Activated naive CD4-positive, alpha-beta T cell treated with anti-CD3 and anti-CD28 coated beads, Interleukin-2, amount 50 U/mL, for 72 hours (primary cell): ENCODE measurements at places on chromosomes 6 and 20.

- DNase-seq, result no peak
Measured at GRCh38 chr6:159919011-159919511, 28.3 kb downstream of the MAS1 start.

GRCh38 chr20:4102381-4102780, 87.0 kb upstream of the RNF24 start:
- DNase-seq, result no peak

- DNase-seq, result no peak
Measured at GRCh38 chr20:33724439-33725094, 4.5 kb upstream of the PXMP4 start.

DNA sequence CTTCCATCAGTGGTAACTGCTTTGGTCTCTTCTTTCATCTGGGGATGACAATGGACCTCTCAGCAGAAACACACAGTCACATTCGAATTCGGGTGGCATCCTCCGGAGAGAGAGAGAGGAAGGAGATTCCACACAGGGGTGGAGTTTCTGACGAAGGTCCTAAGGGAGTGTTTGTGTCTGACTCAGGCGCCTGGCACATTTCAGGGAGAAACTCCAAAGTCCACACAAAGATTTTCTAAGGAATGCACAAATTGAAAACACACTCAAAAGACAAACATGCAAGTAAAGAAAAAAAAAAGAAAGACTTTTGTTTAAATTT, 6.1 kb downstream of the EDN1 start:
- no peak for DNase-seq

GRCh38 chr6:123415844-123416468, 220.8 kb downstream of the TRDN start:
- DNase-seq, result no peak

DNA sequence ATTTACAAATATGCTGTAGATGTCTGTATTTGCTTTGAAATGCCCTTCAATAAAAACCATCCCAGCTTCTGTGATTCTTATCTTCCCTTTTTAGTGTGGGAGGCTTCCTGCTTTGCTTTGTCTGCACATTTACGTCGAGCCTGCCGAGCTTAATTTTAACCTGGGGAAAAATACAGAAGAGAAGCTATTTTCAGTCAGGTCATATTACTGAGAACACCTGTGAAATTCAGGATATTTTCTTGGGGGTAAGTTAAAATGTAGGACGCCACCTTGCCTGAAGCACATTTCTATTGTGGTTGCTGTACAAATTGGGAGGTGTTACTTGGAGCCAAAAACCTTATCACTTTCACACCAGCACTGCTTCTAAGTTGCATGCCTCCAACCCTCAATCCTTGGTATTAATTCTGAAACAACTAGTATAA, 43.6 kb upstream of the FUCA2 start:
- no peak for DNase-seq

- no peak for DNase-seq
Measured at GRCh38 chr6:116945809-116946208, 68.8 kb downstream of the RFX6 start.

DNA sequence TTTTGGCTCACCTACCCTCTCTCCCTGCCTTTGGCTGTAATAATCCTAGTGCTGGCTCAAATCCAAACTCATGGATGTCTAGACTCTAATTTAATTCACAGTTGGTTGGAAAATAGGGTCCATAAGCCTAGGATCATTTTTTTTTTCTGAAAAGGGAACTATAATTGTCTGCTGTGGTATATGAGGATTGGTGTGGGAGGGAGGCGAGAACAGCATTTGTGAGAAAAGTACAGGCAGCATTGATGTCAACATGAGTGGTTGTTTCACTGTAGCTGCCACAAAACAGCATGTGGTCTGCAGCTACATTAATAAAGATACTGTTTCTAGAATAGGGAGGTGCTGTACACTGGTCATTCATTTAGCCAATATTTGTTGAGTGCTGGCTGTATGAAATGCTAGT, 18.6 kb upstream of the POLR1H start:
- no peak for DNase-seq

- no peak for DNase-seq
Measured at GRCh38 chr6:56869346-56869745, 85.6 kb upstream of the BEND6 start.

- DNase-seq, result no peak
Measured at GRCh38 chr6:124551711-124552233, 410.5 kb upstream of the RNF217 start.

DNA sequence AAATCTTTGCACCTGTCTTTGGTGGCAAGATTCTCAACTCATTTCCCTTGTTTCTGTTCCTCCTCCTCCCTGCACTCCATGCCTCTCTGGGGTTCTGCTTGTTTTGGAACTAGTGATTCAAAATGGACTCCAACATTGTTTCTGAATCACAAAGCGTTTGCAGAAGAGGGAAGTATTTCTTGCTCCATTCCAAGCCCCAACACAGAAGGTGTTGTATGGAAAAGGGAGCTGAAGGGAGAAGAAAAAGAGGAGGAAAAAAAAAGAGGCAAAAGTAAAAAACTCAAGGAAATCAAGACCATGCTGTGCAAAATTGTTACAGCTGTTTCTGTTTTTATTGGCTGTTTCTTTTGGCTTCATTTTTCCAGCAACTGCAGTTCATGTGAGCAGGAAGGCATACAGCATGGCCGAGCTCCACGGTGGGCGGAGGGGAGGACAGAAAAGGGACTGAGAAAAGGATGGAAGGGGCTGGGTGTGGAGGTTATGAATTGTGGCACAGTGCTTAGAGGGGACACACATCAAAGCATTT, 66.9 kb upstream of the PRL start:
- DNase-seq, result no peak

DNA sequence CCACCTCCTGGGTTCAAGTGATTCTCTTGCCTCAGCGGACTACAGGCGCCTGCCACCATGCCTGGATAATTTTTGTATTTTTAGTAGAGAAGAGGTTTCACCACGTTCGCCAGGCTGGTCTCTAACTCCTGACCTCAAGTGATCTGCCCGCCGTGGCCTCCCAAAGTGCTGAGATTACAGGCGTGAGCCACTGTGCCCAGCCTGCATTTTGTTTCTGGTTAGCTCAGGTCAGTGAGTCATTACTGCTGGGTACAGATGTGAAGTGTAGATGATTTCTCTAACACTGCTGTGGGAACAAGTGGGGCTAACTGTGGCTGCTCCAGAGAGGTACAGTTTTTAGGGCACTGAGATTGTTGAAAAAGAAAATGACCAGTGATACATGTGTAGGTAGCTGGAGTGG, 188.6 kb downstream of the PRL start:
- DNase-seq, result no peak

DNA sequence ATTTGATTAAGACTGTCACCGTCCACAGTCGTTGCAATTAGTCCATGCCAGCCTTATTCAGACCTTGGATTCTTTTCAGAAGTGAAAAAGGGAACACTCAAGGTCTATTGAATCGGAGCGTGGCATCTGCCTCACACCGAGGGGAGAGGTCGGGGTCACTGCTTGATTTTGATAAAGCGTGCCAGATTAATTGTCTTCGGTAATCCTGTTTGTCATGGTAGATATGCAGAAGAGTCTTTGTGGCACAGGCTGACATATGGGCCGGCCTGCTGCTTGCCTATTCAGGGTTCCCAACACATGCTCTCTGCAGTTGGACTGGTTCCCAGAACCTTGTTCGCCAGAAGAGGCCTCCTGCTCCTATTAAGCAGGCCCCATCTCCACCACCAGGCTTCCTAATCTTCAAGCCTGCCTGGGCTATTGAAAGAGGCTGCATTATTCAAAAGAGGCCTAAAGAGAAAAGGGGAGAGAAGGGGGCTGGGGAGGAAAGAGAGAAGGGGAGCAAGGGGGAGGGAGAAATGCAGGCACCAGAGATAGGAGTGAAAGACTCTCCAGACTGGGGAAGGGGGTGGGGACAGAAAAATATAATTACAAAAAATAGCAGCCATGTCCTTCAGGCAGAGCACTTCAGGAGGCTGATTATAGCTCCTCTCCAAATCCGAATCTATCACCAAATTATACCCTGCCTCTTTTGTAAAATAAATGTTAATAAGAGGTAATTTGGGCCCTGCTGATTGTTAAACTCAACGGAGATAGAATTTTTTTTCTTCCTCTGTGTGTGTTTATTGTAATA, 611.3 kb downstream of the HDGFL1 start:
- DNase-seq, result no peak

DNA sequence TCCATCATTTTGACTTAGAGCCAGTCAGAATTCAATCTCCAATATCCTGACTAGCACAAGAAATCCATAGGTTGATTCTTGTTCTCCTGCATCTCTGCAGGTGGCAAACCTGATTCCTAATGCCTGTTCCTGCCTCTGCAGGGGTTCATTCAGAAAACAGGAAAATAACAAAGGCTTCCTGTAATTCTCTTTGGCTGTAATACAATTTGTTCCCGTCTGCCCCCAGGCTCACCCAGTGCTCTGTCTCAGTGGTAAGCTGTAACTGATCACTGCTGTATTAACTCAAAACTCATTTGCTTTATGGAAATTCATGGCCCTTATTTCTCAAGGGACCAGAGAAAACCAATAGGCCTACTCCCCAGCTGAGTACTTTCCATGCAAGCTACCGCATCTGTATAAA, 88.6 kb downstream of the OPRM1 start:
- DNase-seq, result no peak

DNA sequence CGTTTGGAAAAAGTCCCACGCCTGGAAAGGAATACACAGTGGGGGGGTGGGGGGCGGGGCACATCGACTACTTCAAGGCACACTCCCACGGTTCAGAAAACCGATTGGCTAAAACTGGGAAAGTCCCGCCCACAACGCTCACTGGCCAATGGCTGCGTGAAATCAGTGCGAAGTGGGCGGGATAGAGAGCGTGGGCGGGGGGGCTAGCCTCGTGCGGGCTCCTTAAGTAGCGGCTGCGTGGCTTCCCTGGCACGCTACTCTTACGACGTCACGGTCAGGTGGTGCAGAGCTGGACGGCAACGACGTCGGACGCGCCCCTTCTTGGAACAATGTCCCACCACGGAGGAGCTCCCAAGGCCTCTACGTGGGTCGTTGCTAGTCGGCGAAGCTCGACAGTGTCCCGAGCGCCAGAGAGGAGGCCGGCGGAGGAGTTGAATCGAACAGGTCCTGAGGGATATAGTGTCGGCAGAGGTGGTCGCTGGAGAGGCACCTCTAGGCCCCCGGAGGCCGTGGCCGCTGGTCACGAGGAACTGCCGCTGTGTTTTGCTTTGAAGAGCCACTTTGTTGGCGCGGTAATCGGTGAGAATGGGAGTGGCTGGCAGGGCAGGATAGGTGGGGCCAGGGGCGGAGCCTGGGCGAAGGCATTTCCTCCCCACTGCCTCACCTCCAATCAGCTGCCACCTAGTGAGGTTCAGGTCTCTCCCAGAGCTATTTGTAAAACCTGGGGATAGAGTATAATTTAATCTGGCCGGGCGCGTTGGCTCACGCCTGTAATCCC, at the start of gene DDX43:
TSS of gene DDX43 (plus strand) at position 252 of the 778 bp plus-strand sequence. CDS start at position 330, 78 bp downstream.
- peak; percentile 22 for DNase-seq

GRCh38 chr20:10170261-10170660, 48.4 kb upstream of the SNAP25 start:
- DNase-seq, result no peak

GRCh38 chr6:129859524-129859923, 1.6 kb downstream of the TMEM244 start:
- no peak for DNase-seq

- no peak for DNase-seq
Measured at GRCh38 chr20:47529840-47530239, 28.2 kb downstream of the NCOA3 start.

DNA sequence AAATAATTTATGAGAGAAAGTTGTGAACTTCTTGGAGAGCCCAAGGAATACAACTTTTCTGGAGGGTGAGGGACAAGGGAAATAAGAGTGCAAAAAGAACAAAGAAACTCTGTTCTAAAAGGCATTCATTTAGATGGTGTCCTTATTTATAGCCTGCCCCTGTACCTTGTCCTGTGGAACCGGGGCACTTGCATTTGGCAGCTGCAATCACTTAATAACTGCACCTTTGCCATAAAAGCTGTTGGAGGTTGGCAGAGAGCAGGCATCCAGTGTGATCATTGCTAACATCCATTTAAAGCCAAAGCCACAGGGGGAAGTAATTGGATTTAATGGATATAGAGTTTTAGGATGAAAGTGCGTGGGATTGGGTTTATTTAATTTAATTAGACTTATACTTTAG, 50.8 kb upstream of the SGK1 start:
- DNase-seq, result no peak

- no peak for DNase-seq
Measured at GRCh38 chr6:157546321-157546720, 165.3 kb downstream of the ZDHHC14 start.

DNA sequence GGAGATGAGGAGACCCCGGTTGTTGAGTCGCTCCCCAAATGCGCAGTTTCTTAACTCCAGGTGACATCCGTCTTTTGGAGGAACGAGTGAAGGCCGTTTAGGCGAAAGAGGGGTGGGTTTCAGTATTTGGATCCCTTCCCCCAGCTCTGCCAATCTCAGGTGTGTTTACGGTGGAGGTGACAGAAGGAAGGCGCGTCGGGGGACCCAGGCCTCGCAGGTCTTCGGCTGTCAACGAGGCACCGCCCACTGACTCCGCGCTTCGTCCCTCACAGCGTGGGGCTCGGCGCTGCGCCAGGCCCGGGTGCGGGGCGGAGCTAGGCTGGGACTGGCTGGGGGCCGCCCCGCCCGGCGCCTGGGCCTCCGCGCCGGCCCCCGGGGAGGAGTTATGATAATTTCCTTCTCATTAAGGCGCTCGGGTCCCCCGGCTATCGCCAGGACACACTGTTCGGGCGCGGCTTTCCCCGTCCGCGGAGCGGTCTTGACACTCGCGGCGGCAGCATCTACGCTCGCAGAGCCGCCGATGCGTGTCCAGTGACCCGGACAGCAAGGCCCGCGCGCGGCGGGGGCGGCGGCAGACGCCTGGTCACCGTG, at the start of gene TFAP2C:
TSS of gene TFAP2C (plus strand) at position 434 of the 591 bp plus-strand sequence. CDS start 239 bp downstream, outside the sequence.
- DNase-seq, result no peak

- no peak for DNase-seq
Measured at GRCh38 chr6:36333931-36334725, 2.6 kb downstream of the BNIP5 start.

- peak; percentile 57 for DNase-seq
Measured at GRCh38 chr6:20126789-20127653, 85.2 kb downstream of the MBOAT1 start.

DNA sequence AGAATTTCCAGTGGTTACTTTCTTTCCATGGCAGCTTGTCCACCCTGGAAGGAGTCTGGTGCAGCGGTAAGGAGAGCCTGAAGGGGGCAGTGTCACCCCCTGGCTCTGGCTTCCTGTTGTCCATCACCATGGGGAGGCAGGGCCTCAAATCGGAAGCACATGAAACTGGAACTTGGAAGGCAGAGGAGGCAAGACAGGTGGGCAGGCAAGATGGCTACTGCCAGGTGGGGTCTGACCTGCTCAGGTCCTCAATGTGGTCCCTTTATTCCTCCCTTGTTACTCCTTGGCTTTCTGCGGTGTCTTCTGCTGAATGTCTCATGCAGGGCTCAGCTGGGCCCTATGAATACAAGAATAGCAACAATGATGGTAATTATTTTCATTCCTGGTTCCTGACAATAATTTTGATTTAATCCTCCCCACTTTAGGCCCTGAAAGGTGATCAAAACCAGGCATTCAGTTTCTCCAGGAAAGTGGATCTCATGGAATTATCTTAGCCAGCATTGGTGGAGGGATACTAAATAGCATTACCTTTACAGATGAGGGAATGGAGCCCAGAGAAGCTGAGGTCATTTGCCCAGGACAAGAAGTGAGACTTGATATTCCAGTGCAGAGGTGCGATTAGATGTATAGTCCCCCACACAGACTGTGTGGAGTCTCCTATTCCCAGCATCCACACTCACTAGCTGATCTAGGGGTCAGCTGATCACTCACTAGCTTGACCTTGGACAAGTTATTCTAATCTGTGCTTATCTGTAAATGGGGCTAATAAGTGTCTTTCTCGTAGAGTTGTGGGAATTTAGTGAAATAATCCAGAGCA, 17.6 kb upstream of the SNAI1 start:
- no peak for DNase-seq
